ENCODE measurements at places on chromosomes 6 and 20.

DNA sequence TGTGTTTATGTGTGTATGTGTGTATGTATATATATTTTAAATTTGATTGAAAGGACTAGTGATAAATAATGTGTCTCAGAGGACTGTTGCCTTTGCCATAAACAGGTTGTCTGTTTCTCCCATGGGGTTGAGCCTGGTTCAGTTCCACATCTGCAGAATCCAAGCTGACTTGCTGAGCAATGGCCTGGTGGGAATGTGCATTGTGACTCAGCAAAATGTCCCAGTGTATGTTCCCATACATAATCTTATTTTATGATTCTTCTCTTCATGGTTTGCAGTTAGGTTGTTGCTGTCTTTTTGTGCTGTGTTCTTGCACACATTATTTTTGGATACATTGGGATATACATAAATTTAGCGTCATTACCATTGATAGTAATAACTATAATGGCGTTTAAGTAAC is 115.6 kb upstream of the SLC24A3 start:
- peak; percentile 4 for DNase-seq

DNA sequence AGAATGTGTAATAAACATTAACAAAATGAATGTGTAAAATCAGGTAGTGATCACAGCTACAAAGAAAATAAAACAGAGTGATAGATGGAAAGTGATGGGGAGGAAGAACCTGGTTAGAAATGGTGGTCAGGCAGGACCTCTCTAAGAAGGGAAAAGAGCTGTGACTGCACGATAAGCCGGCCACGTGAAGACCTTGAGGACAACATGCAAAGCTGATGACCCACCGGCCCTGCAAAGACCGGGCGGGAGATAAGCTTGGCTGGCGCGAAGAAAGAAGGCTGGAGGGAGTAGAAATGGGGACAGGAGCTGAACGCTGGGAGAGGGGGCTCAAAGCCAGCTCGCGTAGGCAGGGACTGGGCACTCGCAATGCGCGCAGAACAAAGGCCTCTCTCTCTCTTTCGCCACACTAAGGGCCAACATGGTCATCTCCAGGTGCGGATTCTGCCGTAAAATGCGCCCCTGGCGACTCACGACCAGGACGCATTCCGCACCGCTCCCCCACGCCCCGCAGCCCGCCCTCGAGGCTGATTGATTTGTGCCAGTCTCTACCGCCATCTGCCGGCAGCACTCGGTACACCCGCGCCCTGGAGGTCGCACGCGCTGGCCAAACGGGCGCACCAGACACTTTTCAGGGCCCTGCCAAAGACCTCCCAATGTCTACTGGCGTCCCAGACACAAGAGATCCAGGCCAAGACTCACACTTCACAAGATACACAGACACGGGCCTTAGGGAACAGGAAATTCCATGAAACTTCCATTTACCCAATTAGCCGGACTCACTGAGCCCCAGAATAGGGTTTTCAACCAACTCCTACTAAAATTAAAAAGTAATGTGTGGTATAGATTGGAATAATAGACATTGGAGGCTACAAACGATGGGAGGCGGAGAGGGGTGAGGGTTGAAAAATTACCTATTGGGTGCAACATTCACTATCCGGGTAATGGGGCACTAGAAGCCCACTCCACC is 9.4 kb downstream of the DEFB132 start:
- DNase-seq, result peak; percentile 91

DNA sequence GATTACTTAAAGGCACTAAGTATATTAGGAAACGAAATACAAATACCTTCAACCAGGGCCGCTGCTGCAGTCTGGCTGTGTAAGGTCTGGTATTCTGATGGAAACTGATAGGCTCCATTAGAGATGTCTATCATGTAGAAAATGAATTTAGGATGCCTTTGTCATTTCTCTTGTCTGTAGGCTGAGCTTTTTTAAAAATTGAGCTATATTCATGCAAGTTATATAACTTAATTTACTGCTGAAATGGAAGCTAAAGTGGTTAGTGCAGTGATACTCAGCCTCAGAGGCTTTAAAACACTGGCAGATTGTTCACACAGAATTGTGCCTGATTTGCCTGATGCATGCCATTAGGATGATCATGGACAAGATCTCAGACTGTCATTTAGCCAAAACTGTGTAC is 286.2 kb upstream of the QKI start:
- no peak for DNase-seq

DNA sequence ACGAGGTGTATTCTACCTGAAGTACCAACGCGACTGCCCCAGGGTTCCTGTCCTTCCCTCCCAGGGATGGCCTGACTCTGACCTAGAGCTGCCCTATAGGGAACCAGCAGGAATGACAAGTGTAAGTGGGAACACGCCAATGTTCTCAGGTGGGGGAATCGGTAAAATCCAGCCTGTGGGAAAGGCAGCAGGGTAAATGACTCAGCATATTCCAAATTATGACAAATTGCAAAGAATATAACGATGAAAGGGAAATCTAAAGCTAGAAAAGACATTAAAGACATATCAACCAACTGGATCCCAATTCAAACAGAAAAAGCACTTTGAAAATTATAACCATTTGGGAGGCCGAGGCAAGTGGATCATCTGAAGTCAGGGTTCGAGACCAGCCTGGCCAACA is 41.8 kb downstream of the KIF16B start:
- DNase-seq, result no peak

DNA sequence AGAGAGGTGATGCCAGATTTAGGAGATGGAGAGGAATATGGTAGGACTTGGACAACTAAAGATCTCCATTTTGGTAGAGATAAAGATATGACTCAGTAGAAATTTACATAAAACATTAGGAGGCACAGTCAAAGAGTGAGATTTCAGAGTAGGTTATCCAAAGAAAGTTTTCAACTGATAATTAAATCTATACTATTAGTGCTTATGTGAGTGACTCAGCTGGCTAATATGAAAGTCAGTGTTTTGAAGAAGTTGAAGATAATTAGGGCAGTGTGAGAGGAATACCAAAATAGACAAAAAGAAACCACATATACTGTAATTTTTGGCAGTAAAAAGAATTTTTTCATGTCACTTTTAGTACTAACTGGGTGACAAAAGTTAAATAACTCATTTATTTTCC is 712.8 kb upstream of the HS3ST5 start:
- DNase-seq, result no peak

DNA sequence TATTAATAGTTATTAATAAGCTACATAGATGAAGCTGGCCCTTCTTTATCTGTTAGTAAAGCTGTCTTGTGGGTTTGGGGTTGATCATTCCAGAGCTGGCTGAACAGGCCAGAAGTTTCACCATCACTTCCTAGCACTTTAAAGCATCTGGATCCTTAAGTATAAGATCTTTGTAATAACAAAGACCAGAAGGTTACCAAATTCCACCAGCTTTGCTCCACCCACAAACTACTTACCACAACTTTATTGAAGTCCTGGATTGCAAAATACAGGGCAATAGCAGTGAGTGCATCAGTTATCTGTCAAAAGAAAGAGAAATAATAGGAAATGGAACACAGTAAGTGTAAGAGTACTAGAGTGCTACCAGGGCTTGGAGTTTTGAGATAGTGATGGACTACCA is 33.0 kb downstream of the PIGU start:
- DNase-seq, result no peak

DNA sequence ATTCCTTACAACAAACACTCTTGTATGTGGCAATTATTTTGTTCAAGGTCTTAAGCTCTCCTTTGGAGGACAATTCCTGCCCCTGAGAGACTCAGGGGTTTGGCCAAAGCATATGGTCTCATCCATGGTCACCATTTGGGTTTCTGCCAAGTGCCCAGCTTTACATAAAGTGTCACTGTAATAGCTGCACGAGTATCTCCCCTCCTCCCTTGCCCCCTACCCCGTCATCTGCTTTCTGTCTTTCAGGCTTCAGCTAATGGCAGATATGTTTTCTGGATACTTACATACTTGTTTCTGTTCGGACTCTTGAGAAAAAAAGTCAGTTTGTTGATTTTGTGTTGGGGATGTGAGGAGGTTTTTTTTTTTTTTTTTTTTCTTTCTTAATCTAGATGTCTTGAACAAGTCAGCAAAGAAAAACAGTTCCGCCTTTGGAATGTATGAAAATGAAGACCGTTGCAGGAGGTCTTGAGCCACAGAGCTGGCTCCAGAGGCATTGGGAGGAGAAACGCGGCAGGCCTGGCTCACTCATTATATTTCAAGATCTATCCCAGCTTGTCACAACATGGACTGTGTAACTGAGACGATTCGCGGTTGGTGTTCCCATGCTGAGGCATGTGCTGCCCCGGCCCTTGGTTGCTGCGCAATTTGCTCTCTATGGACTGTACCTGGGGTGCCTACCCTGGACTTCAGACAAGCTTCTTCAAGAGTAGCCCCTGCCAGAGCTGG is 32.6 kb upstream of the STX16 start:
- no peak for DNase-seq

GRCh38 chr6:38503032-38503773 is 136.5 kb downstream of the BTBD9 start:
- DNase-seq, result no peak

- DNase-seq, result no peak
Measured at GRCh38 chr6:40340196-40340595, 247.0 kb downstream of the LRFN2 start.

DNA sequence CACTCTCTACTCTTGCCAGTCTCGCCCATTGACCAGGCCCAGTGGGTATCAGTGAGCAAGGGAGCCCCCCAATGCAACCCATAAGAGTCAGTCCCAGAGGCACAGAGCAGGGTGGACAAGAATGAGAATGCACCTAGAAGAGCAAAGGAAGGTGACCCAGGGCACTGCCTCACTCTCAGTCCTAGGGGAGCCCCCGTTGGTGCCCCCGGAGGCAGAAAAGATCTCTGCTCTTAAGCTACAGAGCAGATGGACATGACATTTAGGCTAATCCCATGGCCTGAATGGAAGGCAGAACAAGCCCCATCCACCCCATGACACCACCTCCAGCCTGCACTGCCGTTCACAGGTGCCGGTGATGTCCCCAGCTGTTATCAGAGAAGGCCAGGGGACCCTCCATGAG is 50.7 kb upstream of the PLEKHG1 start:
- DNase-seq, result no peak

GRCh38 chr6:164286011-164286410 is 871.5 kb downstream of the QKI start:
- DNase-seq, result no peak

DNA sequence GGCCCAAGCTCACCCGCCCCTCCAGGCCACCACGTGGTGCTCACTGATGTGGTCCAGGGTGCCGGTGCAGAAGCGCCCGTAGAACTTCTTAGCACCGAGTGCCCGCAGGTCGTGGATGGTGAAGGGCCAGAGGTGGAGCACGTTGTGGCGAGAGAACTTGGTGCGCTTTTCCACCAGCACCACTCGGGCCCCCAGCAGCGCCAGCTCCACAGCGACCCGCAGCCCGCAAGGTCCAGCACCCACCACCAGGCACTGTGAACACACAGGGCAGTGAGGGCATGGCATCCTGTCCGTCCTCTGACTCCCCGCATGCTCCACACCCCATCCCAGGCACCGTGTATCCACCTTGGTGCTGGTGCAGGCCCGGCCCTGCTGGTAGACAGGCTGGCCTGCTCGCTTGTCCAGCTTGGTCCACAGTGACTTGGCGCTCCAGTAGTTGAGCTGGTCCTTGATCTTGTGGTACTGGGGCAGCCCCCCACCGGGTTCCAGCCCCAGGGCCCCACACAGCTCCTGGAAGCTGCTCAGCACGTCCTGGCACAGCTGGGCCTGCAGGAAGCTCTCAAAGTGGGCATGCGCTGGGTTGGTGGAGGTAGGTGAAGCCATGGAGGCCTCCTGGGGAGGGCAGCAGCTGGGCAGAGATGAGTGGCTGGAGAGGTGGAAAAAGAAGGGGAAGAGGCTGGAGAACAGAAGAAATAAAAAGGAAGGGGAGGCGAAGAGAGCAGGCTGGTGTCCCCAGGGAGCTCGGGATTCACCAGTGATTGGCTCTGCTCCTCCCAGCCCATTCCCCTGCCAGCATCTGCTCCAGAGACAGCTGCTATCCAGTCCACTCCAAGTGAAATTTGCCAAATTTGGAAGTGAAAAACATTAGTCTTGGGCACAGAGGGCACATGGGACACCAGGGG is 1.7 kb downstream of the MICAL1 start:
- no peak for DNase-seq

- no peak for DNase-seq
Measured at GRCh38 chr20:57386762-57387161, 4.4 kb upstream of the RBM38 start.

DNA sequence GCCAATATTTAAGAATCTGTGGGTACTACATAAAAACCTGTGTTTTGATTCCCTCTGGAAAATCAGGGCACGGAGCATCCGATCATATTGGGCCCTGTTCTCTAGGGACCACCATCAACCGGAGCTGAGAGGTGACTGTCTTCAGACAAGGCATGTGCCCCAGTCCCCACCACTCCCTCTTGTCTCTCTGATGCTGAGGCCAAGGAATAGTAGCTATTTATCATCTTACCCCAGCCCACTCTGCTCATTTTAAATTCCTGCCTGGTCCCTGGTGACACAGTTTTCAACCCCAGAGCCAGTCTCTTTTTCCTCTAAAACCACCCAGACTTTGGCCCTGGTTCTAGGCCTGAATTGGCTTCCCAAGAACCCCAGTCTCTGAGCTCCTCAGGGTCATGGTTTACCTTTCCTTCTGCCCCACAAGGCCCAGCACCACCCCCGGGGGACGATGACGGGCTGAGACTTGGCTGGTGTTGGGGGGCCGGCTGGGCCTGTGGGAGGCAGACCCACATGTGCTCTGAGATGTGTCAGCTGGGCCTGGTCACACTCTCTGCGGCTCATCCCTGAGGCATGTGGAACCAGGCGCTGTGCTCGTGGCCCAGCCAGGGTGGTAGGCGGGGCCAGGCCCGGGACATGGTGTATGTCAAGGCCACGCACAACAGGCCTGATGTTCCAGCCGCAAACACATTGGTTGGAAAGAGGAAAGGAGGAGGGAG is 114.4 kb downstream of the CEBPB start:
- no peak for DNase-seq

DNA sequence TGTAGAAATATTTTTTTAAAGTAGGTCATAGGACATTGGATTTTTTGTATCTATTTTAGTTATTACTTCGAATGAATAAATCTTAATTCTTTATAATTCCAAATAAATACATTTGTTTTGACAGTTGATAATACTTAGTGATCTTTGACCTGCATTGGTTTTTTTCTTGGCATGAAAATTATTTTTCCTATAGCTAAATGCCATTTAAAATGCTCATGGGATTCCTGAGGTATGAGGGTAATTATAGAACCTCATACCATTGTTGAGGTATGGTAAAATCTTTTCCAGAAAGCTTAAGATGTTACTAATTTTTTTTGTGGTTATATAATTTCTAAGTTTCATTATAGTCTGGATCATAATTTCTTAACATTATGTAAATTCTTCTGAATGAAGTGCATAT is 8.3 kb downstream of the PM20D2 start:
- no peak for DNase-seq

- DNase-seq, result no peak
Measured at GRCh38 chr6:35376281-35376680, 33.9 kb downstream of the PPARD start.
